Fibroblast of skin of left biceps (primary cell): ENCODE measurements at places on chromosomes 16 and 17.

- no peak for DNase-seq
Observed at GRCh38 chr17:70622368-70623260, 453.3 kb downstream of the KCNJ2 start.

- DNase-seq, result no peak
Observed at GRCh38 chr17:57739402-57740234, 5.5 kb downstream of the CCDC182 start.

DNA sequence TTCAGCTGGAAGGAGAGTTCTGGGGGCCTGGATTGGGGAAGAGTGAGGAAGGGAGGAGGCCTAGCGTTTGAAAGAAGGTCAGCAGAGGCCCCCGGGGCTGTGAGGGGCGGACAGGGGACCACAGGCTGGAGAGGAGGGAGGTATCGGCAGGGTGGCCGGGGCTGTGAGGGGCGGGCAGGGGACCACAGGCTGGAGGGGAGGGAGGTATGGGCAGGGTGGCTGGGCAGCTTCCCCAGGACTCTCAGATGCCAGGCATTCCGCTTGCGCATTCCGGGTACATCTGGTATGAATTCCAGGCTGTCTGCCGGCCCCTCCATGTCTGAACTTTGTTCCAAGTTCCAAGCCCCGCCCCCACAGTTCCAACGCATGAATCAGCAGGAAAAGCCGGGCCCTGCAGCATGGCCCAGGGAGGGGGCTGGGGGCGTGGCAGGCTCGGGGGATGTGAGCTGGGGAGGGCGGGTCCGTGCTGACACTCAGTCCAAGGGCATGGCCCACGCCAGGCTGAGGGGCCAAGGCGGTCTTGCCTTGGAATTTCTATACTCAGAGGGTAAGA, 4.3 kb upstream of the TLCD2 start:
- peak; percentile 97 for DNase-seq

DNA sequence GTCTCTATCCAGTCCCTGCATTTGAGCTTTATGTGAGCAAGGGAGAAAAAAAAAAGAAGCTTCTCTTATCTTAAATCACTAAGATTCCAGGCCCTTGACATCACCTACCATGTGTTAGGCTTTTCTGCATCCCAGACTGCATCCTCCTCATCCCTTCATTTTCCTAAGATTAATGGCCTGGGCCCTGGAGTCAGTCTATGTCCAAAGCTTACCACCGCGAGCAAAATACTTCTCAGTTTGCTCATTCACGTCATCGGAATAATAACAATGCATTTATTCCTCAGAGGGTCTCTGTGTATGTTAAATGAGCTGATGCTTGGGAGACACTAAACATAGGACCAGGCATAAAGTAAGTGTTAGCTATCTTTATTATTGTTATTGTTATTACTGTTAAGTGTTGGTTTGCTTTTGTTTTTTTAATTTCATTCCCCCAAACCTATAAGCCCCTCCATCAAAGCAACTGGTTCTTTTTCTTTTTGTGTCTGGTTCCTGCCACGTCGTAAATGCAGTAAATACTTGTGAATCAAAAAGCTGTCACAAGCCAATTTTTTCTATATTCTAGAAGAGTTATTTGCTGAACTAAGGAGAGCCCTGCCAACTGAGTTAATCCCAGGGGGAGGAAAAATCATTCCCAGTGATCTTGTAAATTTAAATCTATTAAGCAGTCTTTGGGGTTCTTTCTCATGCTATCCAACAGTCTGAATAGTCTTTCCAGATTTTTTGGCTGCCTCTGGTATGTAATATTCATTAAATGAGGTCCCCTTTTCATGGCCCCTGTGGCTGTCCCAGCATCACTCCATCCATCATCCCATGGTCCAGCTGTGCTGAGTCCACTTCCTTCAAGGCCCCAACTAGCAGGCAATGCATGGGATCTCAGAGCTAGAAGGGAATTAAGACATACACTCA, 46.5 kb downstream of the VAT1L start:
- DNase-seq, result peak; percentile 91

DNA sequence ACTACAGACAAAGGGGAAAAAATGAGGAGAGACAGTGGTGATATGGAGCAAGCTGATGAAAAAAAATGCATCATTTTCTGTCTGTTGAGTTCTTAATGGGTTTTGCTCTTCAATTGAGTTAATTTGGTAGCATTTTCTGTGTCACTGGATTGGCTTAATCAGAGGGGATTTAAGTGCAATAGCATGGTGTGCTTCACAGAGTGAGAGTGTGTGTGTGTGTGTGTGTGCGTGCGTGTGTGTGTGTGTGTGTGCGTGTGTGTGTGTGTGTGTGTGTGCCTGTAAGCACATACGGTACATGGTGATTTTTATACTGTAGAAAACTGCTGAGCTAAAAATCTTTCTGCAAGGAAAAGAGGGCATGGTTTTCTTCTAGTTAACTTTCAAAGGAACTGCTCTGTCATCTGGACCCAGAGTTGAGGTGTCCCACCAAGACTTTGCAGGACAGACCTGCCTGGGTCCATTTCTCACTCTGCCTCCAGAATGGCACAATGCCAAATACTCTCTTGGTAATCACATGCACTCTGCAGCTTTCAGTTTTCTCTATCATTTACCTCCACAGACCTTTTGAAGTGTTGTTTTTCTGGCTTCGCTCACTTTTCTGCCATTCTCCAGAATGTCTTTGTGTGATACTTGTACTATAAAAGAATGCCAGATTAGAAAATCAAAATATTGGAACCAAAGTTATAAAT, 952.6 kb upstream of the SOX9 start:
- DNase-seq, result no peak

DNA sequence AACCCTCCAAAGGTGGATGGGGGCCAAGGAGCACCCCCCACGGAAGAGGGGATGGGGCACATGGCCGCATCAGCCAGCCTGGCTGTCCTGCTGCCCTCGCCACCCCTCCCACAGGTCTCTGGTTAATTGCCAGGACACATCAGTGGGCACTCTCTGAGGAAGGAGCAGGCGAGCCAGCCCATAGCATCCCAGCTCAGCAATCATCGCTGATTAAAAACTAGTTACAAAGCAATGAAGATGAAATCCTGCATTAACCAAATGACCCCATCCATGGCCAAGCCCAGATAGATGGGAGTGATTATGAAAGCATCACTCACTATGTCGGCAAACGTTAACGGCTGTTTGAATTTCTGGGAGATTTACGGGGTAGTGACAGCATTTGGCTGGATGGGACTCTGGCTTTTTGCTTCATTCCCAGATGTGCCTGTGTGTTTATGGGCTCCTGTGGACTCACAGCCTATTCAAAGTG, 45.3 kb downstream of the CCDC182 start:
- DNase-seq, result peak; percentile 16

DNA sequence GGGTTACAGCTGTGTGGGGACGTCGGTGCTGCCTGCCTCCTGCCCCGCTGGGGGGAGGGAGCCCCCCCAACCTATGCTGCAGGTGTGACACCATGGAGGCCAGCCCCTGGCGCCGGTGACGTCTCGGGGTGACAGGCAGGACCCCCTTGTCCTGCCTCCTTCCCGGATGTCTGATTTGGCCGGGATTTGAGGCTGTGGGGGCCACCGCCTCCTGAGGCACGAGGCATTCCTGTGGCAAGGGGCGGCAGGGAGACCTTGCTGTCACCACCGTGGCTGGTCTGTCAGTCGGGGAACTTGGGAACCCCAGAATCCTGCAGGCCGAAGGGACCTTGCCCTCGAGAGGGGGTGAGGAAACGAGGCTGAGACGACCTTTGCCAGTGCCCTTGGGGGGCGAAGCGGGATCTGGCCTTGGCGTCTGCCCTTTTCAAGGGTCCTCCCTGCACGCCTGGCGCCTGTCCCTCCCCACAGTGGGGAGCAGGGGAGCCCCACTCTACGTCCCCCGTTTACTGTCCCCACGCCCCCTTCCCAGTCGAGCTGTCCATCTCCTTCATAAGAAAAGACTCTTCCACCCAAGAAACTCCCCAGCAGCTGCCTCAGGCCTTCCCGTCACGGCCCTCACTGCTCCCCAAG, 74.4 kb downstream of the METRNL start:
- DNase-seq, result no peak

- DNase-seq, result no peak
Observed at GRCh38 chr17:17856386-17856785, 19.6 kb upstream of the SREBF1 start.

DNA sequence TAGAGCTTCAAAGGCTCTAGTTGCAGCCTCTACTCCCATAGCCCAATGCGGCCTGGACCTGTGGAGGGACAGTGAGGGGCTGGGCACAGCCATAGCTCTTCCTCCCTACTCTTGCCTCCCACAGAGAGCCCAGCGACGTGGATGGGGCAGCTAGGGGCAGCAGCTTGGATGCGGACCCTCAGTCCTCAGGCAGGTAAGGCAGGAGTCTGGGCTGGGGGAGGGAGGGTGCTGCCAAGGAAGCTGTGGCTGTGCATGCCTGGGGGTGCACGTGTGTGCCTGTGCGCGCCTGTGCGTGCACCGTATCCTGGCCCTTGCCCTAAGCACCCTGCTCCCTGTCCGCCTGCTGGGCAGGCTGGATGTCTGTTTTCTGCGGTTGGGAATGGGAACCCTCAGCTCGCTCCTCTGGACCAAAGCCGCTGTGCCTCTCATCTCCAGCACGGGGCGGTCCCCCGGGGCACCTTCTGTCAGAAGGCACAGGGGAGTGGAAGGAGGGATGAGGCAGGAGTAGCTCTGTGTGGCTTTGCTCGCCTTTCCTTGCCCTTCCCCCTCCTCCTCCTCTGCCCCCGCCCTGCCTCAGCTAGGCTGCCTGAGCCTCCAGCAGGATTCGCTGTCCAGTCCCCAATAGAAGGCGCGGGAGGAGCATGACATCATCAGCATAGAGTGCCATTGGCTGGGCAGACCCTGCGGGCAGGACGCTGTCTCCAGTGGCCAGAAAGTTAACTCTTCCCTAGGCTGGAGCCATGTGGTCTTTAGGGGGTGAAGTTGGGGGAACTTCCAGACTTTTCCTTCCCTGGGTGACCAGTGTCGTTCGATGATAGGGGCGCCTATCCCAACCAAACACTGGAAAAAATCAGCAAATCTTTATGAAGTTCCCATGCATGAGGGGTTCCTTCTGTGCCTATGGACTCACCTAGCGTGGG, 797 bp downstream of the PRCD start:
- peak; percentile 80 for DNase-seq

DNA sequence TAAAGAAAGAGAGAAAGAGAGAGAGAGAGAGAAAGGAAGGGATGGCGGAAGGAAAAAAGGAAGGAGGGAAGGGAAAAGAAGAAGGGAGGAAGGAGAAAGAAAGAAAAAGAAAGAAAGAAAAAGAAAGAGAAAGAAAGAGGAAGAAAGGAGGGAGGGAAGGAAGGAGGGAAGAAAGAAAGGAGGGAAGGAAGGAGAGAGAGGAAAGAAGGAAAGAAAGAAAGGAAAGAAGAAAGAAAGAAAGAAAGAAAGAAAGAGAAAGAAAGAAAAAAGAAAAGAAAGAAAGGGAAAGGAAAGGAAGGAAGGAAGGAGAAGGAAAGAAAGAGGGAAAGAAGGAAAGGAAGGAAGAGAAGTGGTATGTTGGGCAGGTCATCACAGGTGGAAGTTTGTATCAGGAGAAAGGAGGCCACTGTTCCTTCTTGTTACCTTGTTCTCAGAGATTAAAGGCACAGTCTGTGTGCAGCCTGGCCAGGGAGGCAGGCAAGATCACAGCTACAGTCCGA, 19.3 kb downstream of the SLC35G3 start:
- DNase-seq, result no peak

DNA sequence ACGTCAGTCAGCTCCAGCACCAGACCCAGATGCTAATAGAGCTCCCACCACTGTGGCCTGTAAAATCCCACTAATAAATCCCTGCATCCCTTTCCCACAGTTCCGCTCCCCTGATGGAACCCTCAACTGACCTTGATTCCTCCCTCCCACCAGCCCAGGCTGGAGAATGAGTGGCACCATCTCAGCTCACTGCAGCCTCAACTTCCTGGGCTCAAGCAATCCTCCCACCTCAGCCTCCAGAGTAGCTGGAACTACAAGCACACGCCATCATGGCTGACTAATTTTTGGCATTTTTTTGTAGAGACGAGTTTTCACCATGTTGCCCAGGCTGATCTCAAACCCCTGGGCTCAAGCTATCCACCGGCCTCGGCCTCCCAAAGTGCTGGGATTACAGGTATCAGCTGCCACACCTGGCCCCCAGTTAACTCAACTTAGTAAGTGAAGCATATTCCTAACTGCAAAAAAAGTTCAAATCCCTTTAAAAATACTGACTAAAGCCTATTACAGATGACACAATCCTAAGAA, 15.6 kb downstream of the USP7 start:
- no peak for DNase-seq

DNA sequence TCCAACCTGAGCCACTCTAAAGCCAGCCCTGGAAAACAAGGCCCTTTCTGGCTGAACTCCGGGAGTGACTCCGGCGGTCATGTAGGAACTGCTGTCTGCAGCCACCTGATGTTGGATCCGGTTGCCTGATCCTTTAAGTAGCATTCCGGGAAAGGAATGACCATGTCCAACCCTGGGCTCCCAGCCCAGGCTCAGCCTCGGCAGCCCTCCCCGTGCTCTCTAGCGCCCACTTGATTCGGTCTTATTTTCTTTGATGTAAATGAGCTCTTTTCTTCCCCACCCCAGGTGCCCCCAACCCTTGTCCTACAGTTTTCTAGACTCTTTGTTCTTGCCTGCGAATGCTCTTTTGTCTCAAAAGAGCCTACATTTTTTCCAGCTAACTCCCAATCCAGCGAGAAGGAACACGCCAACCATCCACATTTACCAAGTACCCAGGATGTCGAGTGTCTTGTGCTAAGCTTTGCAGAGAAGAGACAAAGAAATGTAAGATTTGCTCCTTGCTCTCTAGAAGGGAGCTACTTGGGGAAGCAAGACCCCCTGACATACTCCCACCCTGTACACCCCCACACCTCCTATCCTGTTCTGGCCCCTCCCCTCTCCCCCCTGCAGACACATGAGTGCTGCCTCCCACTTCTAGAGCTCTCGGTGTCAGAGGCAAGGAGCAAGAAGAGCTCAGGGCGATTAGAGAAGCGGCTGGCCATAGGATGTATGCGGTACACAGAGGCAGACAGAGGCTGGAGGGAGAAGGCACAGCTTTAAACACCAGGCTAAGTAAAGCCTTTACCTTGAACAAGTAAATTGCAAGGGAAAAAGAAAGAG, 53.8 kb downstream of the COG7 start:
- DNase-seq, result no peak

GRCh38 chr17:70552230-70552981, 383.1 kb downstream of the KCNJ2 start:
- DNase-seq, result peak; percentile 6

DNA sequence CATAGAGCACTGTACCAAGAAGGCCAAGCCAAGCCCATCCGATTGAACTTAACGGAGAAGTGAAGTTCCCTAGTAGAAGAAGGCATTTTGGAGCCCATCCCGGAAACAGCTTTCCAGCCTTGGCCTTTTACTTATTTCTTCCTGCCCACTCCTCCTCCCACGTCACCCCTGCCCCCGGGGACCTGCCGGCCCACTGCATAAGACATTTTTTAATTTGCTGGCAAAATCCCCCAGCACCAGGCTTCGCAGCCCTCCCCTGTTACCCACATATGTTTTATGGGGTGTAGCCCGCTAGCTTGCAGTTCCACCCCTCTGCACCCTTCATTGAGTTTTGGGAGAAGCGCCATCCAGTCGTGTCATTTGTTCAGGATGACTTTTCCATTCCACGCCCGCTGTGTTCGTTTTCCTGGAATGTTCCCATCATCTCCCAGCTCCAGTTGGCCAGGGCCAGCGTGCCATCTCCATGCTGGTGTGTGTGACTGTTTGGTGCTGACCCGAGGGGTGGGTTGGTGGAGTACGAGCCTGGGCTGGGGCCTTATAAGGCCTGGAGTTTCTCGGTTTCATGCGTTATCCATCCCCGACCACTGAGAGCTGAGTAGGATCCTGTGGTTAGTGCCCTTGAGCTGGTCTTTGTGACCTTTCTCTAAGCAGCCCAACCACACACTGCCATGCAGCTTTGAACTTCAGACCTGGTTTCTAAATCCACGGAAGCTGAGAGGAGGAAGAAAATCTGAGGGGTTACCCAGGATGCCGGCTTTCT, 20.0 kb upstream of the TBX2 start:
- DNase-seq, result no peak

GRCh38 chr16:22206842-22207714, 1.0 kb downstream of the EEF2K start:
- DNase-seq, result peak; percentile 31
